Hematopoietic multipotent progenitor cell treated with erythropoietin and hydrocortisone succinate and interleukin-3 and kit ligand, for 15 days (in vitro differentiated cells): ENCODE measurements at places on chromosomes 2 and 18.

DNA sequence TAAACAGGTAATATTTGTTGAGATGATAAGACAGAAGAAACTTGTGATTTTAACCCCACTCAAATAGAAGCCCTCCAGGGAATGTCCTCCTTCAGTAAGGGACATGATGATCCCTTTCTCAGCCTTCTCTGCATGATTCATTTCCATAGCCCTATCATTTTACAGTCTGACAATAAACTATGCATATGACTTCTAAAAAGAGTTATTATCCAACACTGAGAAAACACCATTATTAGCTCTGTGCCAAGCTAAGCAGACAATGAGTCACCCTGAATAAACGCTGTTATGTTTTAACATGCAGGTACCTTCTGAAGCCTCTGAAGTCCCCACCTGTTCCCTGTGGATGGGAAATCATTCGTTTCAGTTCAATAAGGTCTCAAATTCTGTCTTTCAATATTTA, 54.7 kb downstream of the DTNB start:
- DNase-seq, result no peak

GRCh38 chr2:35503738-35504199, 851.8 kb upstream of the CRIM1 start:
- no peak for DNase-seq

DNA sequence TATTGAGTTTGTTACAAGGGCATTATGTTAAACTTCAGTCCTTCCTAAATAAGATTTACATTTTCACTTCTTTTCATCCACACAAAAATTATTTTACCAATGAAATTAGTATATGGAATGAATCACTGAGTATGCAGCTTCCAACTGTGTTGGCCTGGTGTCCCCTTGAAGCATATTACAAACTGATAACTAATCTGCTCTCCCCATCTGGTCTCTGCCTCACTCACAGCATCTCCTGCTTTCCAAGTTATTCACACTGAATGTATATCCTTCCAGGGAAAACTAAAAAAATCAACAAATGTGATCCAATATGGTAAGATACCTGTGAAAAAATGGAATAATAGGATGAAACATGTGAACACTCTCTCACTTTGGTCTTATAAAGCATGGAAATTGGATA, 90.0 kb upstream of the NYAP2 start:
- DNase-seq, result no peak

DNA sequence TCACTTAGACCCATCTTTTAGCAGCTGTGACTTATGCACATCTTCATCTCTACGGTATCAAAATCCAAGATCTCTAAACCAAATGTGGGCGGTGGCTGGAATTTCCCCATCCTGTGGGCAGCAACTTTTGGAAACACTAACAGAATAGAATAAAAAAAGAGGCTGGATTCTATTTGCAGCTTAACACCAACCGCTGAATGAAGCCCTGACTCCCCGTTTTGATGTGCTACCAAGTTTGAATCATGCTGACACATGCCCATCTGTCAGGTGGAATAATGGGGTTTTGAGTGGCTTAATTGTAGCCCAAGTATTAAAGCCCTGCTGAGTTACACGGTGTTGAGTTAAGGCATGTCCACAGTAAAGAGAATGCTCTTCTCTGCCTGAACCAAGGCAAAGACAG, 165.2 kb downstream of the MTCL1 start:
- no peak for DNase-seq

- no peak for DNase-seq
Observed at GRCh38 chr2:241760301-241760771, 16.3 kb upstream of the GAL3ST2 start.

GRCh38 chr2:54341656-54342055, 85.6 kb upstream of the TSPYL6 start:
- no peak for DNase-seq

DNA sequence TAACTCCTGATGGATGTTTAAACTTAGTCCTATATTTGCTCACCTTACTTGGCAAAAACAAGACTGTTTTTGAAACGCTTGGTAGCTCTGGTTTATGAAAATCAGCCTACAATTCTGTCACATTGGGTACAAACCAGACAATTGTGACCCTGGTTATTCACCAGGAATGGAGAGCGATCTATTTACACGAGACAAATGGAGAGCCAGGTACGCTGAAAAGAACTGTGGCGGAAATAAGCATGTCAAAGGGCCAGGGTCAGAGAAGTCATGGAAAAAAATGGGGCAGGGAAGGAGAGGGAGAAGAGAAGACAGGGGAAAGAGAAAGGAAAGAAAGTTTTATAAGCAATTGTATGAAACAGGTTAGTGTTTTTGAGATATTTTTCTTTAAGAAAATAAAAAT, 119.5 kb upstream of the ZFP36L2 start:
- no peak for DNase-seq

DNA sequence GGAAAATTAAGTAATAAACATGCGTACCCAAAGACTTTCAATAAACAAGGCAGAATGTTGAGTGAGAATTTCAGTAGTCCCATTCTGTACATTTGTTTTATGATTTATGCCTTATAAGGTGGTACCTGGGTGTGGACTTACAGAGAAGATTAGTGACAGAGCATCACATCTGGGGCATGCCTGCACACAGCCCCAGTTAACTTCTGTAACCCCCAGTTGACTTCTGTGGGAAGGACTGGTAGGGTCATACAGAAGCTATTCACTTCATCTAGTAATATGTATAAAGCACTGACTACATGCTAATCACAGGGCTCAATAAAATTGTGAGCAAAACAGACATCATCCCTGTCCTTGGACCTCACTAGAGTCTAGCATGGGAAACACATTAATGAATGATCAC, 16.1 kb downstream of the MREG start:
- no peak for DNase-seq

- no peak for DNase-seq
Observed at GRCh38 chr2:16239296-16239850, 299.0 kb downstream of the MYCN start.

- no peak for DNase-seq
Observed at GRCh38 chr18:40565805-40566509, 1389.1 kb upstream of the PIK3C3 start.

GRCh38 chr18:21996351-21996826, 173.0 kb upstream of the GATA6 start:
- DNase-seq, result no peak

DNA sequence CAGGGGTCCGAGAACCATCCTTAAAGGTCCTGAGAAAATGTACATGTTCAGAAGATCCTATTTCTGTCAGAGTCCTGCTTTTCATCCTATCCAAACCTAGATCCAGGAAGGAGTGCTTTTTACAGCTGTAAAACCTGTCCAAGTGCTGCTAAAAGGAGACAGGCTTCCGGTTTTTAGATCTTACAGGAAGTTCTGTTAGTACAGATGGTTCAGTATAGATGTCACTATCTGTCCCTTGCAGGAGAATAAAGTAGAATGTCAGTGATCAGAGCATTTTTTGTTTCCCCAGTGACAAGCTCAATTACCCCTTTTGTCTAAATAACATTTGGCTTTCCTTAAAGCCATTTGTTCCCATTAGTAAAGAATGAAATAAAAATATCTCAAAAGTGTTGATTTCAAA, 98.3 kb downstream of the NRP2 start:
- DNase-seq, result peak; percentile 70
